Nephron progenitor cell (in vitro differentiated cells): ENCODE measurements at places on chromosomes 5 and 9.
A peak's percentile ranks its signal among the peaks of the same experiment; 100 is the strongest.

GRCh38 chr5:150120617-150121447, 34.5 kb upstream of the CSF1R start:
- DNase-seq: no peak

DNA sequence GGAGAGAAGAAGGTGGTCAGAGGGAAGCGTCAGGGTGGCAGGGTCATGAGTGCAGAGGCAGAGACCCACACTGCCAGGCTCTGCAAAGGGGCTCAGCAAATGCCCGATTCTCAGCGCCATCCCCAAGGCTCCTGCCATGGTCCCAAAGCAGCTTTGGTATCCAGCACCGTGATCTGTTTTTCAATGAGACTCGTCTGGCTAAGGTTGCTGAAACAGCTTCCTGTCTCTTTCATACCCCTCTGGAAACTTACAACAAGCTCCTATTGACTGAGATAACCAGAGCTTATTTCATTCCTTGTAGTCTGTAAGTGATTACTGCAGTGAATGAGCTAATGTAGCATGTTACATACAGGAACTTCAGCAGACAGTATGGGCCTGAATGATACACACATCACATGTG, 568.6 kb upstream of the DAP start:
- no peak for DNase-seq

GRCh38 chr9:81614335-81614734, 75.0 kb downstream of the TLE1 start:
- no peak for DNase-seq

DNA sequence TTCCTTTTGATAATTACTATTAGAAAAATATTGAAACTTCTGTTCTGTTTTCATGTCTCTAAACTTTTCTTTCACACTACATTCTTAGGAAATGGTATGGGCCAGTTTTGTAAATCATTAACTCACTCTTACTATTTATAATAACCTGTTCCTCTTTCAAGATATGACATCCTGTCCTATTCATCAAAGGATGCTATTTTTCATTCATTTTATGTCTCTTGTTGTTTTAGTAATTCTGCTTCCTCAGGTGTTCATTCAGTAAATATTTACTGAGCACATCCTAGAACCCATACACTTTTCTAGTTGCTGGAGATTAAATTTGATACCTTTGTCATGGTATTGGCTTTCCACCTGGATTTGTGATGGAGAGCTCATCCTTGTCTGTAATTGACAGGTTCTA, 58.0 kb downstream of the GDA start:
- no peak for DNase-seq

DNA sequence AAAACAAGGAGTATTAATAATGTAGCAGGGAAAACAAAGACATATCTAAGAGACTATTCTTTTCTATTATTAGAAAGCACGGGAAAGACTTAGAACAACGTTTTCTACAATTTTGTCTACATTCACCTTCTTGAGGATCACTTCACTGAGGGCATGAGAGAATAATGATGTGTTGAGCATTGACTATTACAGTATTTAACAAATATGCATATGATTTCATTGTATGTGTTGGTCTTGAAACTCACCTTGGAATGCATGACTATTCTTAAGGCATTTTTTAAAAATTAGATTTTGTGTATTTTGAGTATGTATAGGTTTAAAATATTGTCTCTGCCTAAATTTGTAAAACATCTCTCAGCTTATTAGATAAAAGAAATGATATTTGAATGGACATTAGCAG, 1.2 kb downstream of the FSD1L start:
- DNase-seq: no peak

DNA sequence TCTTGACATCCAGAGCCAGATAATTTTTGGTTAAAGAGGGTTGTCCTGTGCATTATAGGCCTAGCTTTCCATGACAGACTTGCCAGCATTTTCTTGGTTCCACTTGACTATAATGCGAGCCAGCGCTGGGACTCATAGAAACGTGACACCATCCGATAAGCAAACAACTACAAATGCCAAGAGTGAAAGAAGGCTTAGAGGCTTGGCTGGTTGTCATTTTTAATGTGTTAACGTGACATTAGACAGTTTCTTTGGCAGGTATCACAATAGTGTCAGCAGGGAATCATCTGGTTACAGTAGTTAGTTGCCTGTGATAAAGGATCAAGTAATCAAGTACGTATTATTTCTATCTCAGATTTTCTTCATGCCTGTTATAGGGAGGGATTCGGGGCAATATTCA, 20.0 kb upstream of the LIFR start:
- DNase-seq: no peak

- no peak for DNase-seq
These were observed 223.3 kb downstream of the EBF1 start for GRCh38 chr5:158876263-158876942.

GRCh38 chr5:44769877-44770209, 38.9 kb upstream of the MRPS30 start:
- DNase-seq: no peak

- DNase-seq: peak; percentile 5
These were observed 17.5 kb upstream of the NREP start for GRCh38 chr5:111774525-111774924.

- no peak for DNase-seq
These were observed 169.5 kb downstream of the PTPRD start for GRCh38 chr9:10443181-10443867.

DNA sequence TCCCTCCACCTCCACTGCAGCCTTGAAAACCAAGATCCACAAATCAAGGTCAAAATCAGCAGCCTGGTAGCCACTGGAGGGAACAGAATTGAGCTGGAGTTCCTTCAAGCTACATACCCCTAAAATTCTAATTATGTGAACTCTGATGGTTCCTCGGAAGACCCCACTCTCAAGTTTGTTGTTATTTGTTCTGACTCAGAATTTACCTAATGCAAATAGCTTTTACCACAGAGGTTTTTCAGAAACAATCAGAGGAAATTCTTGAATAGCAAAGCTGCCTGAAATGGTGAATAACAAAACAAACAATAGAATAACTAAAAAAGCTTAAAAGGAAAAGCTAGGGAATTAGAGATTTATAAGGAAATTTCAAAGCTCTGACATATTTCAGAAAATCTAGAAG, 220.0 kb downstream of the CDH18 start:
- no peak for DNase-seq

DNA sequence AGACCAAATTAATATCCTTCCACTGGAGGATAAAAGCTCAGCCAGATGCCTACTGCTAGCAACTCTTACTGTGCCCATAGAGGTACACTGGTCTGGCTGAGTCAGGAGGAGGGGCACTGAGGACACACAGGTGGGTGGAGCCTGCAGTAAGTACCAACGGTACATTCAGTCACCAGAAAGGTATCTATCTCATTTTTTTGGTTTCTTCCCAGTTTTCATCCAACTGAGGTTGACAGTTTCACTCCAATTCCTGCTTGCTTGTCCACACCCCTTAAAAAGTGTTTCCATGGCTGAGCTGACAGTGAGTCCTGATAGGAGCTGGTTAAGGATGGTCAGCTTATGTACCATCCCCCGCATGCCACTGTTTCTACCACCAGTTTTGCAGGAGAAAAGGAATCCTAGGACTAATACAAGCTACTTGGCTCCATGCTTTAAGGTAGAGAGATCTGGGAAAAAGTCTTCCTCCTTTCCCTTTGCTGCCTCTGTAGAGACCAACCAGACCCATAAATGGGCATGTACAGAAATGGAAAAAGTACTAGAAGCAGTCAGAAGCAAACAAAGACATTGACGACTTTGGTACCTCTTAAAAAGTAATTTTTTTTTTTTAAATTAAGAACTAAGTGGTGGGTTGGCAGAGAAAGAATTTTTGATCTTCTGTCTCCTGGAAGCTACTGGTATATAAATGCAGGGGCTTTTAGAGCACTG, 3.2 kb downstream of the ELL2 start:
- no peak for DNase-seq

- DNase-seq: peak; percentile 30
These were observed 453 bp downstream of the CPEB4 start for GRCh38 chr5:173888473-173889131.

DNA sequence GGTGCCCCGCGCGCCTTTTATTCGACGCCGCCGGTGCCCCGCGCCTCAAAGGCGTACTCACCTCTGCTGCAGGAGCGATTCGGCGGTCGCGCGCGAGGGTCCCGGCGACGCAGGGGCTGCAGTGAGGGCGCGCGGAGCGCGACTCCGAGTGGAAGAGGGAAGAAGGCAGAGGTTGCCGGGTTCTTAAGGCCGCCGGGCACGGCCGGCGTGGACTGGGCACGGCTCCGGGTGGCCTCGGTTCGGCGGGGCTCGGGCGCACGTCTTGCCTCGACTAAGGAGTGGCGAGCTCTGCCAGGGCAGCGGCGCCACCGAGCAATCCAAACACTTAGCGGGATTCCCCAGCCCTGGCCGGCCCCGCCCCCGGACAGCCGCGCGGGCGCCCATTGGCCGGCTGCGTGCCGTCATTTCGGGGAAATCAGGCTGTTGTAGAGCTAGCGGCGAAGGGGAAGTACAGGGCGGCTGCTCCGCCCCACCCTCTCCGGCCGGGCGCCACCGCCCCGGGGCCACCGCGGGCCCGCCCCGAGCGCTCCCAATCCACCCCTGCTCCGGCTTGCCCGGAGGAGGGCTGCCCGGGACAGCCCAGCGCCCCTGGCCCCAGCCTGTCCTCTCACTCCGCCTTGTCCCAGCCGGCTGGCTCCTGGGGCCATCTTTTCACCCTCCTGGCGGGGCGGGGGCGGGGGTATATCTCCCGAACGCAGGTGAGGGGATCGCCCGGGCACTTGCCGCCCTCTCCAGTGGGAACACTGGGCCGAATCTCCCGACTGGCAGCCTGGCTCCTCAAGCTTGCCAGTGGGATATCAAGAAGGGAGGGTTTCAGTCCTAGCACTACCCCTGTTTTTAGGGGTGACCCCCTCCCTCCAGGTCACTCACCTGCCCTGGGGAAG, at the start of gene IRF1:
Gene IRF1, minus strand, starts transcription at position 290 of the 884 bp plus-strand sequence. CDS start 1,295 bp downstream, outside the sequence.
- DNase-seq: peak; percentile 94

DNA sequence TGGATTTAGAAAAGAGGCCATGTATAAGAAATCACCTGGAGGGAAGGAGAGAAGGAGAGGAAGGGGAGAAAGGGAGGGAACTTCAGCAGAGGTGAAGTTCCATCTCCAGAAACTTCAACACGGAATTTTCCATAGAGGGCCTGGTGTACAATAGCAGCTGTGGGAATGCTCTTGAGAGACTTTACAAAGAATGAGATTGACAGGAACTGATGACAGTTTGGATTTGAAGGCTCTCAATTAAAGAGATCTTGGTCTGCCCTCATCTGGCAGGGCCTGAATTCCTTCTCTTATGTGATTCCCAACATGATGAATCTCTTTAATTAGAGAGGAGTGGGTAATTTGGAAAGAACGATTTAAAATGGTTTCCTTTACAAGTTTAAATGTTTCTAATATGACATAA, 143.5 kb downstream of the MLLT3 start:
- DNase-seq: no peak

DNA sequence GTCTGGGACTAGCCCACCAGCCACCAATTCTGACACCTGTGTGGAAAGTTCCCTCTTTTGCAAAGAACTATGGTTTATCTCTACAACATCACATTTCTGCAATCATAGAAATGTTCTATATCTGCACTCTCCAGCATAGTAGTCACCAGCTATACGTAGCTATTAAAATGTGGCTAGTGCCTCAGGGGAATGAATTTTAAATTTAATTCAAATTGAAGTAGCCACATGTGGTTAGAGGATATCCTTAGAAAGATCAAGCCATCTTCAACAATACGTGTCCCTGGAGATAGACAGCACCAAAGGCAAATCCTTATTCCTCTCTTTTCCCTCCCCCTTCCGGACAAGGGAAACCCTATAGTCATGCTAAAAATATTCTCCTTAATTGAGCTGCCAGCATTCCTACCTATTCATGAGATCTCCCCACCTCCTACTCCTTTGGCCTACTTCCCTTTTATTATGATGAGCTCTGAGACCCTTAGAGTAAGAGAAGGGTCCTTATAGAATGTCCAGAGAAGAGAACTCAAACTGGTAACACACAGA, 11.1 kb downstream of the LCP2 start:
- no peak for DNase-seq

- DNase-seq: no peak
These were observed 24.6 kb upstream of the IFNK start for GRCh38 chr9:27499451-27499850.

GRCh38 chr9:35771075-35771433, 17.0 kb upstream of the MSMP start:
- DNase-seq: no peak

DNA sequence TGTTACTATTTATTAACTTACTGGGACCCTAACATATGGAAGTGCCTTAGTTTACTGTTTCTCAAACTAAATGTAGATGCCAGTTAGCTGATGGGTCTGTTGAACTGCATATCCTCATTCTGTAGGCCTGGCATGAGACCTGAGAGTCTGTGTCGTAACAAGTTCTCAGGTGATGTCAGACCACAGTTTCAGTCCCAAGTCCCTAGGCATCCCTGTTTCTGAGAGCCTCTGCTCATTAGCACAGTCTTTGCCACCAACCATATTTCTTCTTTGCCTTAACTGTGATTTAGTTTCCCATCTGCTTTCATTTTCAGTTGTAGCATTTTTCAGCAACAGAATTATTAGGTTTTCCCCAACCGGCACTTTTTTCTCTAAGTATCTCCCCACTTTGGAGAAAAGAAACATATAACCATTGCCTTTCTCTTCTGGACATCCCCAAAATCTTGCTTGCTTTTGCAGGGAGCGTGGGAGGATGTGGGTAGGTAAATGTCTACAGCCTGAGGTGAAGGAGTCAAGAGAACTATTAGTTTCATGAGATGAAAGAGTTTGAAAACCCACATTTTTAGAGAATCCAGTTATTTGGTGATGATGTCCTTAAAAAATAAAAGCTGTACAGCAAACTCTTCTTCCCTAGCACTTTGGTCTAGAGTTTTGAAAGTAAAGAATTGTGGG, 74.6 kb downstream of the NUDT12 start:
- no peak for DNase-seq

DNA sequence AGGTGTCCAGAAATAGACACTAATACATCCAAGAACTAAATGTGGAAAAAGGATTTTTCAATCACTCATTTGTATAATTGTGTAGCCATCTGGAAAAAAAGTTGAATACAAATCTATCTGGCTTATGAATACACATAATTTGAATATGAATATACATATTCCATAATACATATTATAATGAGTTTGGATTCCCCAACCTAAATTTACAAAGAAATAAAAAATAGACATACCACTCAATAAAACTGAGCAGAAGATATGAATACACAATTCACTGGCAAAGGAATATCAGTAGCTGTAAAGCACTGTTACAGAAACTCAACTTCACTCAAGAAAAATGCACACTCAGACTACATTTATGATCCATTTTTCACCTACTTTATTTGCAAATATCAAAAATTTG, 121.9 kb upstream of the EDIL3 start:
- no peak for DNase-seq
